ENCODE measurements at places on chromosomes 2 and 18. TPM values are rescaled to one million over a fixed set of nuclear protein-coding genes. Genes with fewer than 3 reads are reported as not detected.
A peak's percentile ranks its signal among the peaks of the same experiment; 100 is the strongest.

DNA sequence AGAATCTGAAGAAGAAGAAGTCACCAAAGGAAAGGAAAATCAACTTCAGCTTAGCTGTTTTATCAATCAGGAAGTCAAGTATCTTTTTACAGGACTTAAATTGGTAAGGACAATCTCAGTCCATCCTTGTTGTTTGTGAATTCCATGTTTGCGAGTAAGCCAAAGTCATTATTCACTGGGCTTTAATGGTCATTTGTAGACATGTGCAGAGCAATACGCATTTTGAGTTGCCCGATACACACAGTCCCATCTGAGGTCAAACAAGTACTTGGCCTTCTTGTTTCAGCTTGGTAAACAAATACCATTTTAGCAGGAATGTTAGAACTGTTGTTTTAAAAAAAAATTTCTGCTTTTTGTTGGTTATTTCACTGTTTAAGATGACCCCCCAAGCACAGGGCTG lies 40.9 kb downstream of the USP14 start:
- no peak overlapping the region for H3K4me3 ChIP-seq
- DNase-seq, result no peak
- peaks cover 66% of the 10 kb centered on the region for H3K36me3 ChIP-seq
- H3K27me3 ChIP-seq, result no peaks in the 10 kb centered on the region
- no peak overlapping the region for H3K27ac ChIP-seq

DNA sequence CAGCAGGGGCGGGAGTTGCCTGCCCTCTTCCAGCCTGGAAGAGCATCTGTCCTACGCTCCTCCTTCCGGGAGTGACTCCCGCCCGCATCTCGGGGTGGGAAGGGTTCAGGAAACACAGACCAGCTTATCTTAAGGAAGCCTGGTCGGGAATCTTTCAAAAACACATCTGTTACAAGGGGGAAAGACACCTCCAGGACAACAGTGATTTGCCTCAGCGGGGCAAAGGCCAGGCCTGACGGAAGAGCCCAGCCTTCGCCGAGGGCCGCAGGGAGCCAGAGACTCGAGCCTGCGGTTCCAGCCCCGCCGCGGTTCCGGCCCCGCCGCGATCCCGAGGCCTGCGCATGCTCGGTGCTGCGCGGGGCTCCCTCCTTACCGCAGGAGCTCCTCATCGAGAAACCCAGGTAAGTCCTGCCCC lies 38.1 kb upstream of the TGIF1 start:
- no peaks in the 10 kb centered on the region for H3K27me3 ChIP-seq
- H3K4me1 ChIP-seq, result no peaks in the 10 kb centered on the region
- DNase-seq, result peak; percentile 78
- H3K36me3 ChIP-seq, result no peaks in the 10 kb centered on the region
- H3K4me3 ChIP-seq, result no peak overlapping the region

DNA sequence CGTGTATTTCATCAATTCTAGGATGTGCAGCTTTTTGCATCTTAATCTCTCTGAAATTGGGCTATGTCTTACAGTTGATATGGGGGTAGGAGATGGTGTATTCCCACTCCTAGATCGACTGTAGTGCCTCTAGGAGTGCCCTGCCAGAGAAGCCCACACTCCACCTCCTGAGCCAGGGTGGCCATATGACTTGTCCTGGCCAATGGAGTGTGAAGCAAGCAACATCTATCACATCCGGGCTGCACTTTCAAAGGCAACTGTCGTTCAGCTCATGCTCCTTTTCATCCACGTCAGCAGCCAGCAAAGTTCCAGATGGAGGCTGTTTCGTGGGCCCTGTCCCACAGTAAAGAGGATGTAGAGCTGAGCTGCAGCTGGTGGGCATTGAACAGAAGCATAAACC lies 149.4 kb upstream of the SLC1A4 start:
- H3K4me1 ChIP-seq, result peaks cover 61% of the 10 kb centered on the region
- no peak overlapping the region for H3K4me3 ChIP-seq
- H3K27ac ChIP-seq, result peak overlapping the region; percentile 49
- peak; percentile 86 for DNase-seq

GRCh38 chr2:149739883-149740265 lies 152.3 kb upstream of the MMADHC start:
- no peak overlapping the region for H3K27ac ChIP-seq
- H3K4me3 ChIP-seq, result no peak overlapping the region
- H3K4me1 ChIP-seq, result no peaks in the 10 kb centered on the region
- no peaks in the 10 kb centered on the region for H3K27me3 ChIP-seq
- DNase-seq, result no peak

- peaks cover 96% of the 10 kb centered on the region for H3K27me3 ChIP-seq
- no peaks in the 10 kb centered on the region for H3K36me3 ChIP-seq
- DNase-seq, result no peak
- no peak overlapping the region for H3K27ac ChIP-seq
- peak overlapping the region; percentile 72 for H3K4me3 ChIP-seq
These were observed 1.1 kb upstream of the TWIST2 start for GRCh38 chr2:238846628-238847418.

- H3K27ac ChIP-seq, result no peak overlapping the region
- H3K36me3 ChIP-seq, result no peaks in the 10 kb centered on the region
- no peak for DNase-seq
- no peak overlapping the region for H3K4me3 ChIP-seq
These were observed 3.2 kb downstream of the LYPD6 start for GRCh38 chr2:149333636-149334035.

DNA sequence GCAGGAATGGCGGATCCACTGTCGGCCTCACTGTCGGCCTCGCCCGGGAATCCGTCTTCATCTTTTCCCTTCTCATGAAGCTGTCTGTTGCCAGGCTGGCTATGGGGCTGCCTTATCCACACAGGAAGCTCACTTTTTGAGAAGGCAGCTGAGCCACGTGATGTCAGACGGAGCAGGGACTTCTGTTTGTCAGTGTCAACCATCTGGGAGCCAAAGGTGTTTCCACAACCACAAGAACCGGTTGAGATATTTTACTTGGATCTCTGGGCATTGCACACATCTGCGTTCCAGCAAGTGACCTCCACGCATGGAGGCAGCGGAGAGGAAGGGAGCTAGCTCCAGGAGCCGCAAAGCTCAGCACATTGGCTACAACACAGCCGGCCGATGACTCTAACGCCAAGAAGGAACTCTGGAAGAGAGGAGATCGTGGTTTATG lies 27.4 kb upstream of the TAF1B start:
- peaks cover 5% of the 10 kb centered on the region for H3K27me3 ChIP-seq
- peaks cover 8% of the 10 kb centered on the region for H3K4me1 ChIP-seq
- H3K27ac ChIP-seq, result no peak overlapping the region
- no peaks in the 10 kb centered on the region for H3K36me3 ChIP-seq
- DNase-seq, result no peak
- no peak overlapping the region for H3K4me3 ChIP-seq

GRCh38 chr2:197306696-197307040 lies 3.9 kb downstream of the ANKRD44 start:
- H3K4me3 ChIP-seq, result no peak overlapping the region
- peaks cover 81% of the 10 kb centered on the region for H3K4me1 ChIP-seq
- H3K27me3 ChIP-seq, result no peaks in the 10 kb centered on the region
- H3K36me3 ChIP-seq, result no peaks in the 10 kb centered on the region

DNA sequence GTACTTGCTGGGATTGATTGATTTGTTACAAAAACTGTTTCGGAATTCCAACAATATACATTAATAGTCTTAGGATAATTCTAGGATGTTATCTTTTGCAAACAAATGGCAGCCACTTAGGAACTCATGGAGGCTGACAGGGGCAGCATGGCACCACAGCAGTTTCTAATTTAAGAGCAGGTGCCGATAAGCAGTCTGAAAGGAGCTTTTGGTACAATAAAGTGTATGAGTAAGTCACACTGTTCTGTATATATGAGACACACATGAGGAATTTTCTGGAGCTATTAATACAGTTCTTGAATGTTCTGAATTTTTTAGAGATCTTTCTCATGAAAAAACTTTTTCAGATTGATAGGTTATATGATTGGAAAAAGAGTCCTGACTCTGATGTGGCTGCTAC lies 52.2 kb downstream of the EIF5B start:
- no peaks in the 10 kb centered on the region for H3K27me3 ChIP-seq
- no peak overlapping the region for H3K4me3 ChIP-seq
- H3K36me3 ChIP-seq, result peaks cover 76% of the 10 kb centered on the region
- H3K4me1 ChIP-seq, result no peaks in the 10 kb centered on the region

DNA sequence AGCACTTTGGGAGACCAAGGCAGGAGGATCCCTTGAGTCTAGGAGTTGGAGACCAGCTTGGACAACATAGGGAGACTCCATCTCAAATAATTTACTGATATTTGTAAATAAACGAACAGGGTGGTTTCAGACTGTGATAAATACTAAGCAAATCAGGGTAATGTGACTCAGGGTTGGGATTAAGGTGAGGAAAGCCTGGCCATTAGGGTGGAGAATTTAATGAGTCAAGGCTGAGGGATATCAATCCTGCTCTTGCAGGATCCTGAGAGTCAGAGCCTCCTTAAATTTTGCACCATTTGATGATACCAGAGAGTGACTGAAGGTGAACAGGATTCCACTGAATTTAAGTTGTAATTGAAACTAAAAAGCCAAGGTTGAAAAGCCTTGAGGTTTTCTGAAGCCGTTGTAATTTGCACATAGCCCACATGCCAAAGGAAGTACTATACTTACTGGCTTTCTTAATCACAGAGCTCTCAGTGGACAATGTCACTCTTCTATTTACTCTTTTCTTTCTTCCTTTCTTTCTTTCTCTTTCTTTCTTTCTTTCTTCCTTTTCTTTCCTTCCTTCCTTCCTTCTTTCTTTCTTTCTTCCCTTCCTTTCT lies 28.6 kb upstream of the AP1S3 start:
- peaks cover 28% of the 10 kb centered on the region for H3K4me1 ChIP-seq
- H3K27me3 ChIP-seq, result no peaks in the 10 kb centered on the region
- no peaks in the 10 kb centered on the region for H3K36me3 ChIP-seq
- DNase-seq, result no peak
- no peak overlapping the region for H3K27ac ChIP-seq
- no peak overlapping the region for H3K4me3 ChIP-seq

DNA sequence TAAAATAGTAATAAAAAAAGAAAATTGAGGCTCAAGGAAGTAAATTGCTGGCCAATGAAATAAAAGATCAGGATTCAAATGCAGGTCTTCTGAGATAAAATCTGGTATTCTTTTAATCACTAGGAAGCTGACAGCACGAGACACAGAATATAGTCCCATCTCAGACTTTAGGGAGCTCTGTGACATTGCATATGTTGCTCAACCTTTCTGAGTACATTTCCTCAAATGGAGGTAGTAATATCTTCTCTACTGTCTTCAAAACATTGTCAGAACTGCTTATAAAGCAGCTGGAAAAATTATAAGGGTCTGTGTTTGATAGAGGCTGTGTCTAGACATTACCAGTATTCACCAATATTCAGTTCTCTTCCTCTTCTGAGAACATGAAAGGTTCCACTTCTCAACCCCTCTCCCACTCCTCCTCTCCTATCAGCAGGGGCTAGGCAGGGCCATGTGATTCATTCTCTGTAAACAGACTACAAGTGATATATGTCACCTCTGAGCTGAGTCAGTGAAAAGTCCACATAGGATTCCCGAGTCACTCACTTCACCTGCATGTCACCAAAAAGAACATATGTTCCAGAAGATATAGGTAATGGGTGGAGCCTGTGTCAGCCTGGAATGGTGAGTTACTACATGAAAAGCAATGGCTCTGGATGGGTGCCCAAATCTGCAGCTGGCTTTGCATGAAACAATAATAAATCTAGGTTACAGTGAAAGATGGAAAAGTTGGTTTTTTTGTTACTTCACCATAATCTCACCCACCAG lies 7.1 kb downstream of the KCNE4 start:
- H3K4me1 ChIP-seq, result no peaks in the 10 kb centered on the region
- H3K4me3 ChIP-seq, result no peak overlapping the region
- no peaks in the 10 kb centered on the region for H3K27me3 ChIP-seq
- no peak for DNase-seq
- no peak overlapping the region for H3K27ac ChIP-seq

DNA sequence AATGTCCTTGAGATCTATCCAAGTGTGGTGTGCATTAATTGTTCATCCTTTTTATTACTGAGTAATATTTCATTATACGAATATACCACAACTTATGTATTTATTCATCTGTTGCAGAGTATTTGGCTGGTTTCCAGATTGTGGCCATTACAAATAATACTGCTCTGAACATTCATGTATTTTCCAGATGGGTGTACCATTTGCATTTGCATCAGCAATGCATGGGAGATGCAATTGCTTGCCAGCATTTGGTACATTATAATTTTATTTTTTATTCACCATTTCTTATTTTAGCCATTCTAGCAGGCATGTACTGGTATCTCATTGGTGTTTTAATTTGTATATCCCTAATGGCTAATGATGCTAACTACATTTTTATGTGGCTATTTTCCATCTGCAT lies 162.4 kb downstream of the SCG2 start:
- H3K36me3 ChIP-seq, result no peaks in the 10 kb centered on the region
- no peak overlapping the region for H3K4me3 ChIP-seq
- no peaks in the 10 kb centered on the region for H3K27me3 ChIP-seq

- no peak overlapping the region for H3K4me3 ChIP-seq
- H3K27ac ChIP-seq, result no peak overlapping the region
- H3K27me3 ChIP-seq, result no peaks in the 10 kb centered on the region
- no peak for DNase-seq
These were observed 89.9 kb downstream of the ERBB4 start for GRCh38 chr2:212448698-212449097.

The SERPINB3 gene
- polyA plus RNA-seq, result 0.05 TPM

The LOXHD1 gene
- polyA plus RNA-seq, result 0.13 TPM

The CAPN14 gene
- polyA plus RNA-seq, result 0.64 TPM

The MAPK4 gene
- 0.03 TPM for polyA plus RNA-seq

The CROCC2 gene
- polyA plus RNA-seq, result 0.17 TPM

The PID1 gene
- 3.2 TPM for polyA plus RNA-seq
